ENCODE measurements at places on chromosomes 12 and 14.

DNA sequence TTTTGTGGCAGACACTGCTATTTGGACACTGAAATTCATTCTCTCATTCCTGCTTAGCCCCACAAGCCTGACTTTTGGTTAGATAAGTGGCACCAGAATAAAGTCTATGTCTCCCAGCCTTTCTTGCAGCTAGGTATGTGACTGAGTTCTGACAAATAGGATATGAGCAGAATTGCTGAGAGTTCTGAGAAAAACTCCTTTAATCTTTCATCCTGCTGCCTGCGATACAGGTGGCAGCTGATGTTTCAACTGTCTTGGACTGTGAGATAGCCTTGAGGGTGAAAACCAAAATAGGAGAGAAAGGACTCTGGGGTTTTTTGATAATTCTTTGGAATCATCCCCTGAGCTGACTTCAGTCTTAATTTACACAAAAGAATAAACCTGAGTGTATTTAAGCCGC, 55.8 kb downstream of the MBIP start:
- no peak for DNase-seq

- DNase-seq: no peak
Measured at GRCh38 chr14:93454224-93454623, 23.5 kb downstream of the UNC79 start.

DNA sequence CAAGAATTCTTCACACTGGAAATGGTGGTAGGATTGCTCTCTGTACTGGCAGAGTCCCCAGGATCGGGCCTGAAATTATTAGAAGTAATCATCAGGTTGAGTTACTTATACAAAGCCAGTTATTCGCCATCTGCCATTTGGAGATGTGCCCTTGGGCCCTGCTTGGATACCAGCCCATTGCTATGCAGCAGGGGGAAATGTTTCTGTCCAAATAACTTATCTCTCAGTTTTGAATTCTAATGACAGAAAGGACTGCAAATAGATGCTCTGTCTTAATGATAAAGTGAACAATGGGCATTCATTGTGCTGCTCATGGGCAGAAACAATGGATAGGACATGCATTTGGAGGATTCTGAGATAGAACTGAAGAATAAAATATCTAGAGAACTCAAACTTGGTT, 139.1 kb upstream of the PELI2 start:
- peak; percentile 27 for DNase-seq

DNA sequence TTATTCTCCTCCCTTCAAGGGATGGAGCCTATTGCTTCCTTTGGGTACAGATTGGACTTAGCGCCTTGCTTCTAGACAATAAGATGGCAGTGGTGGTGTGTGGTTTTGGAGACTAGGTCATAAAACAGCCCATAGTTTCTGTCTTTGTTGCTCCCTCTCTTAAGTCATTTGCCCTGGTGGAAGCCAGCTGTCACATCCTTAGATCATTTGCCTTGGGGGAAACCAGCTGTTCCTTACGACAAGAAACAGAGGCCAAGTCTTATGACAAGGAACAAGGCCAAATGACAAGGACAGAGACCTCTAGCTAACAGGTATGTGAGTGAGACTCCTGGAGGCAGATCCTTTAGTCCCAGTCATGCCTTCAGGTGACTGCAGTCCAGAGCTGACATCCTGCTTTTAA, 9.2 kb upstream of the PALS1 start:
- DNase-seq: no peak

- no peak for DNase-seq
Measured at GRCh38 chr12:65200007-65200665, 30.8 kb downstream of the LEMD3 start.
